ENCODE measurements at places on chromosomes 5 and 9. TPM values are rescaled to one million over a fixed set of nuclear protein-coding genes. Genes with fewer than 3 reads are reported as not detected.

GRCh38 chr5:127068493-127069214 is 4.6 kb downstream of the C5orf63 start:
- no peak for DNase-seq

- DNase-seq, result no peak
Observed at GRCh38 chr9:14080959-14081542, 232.9 kb downstream of the NFIB start.

DNA sequence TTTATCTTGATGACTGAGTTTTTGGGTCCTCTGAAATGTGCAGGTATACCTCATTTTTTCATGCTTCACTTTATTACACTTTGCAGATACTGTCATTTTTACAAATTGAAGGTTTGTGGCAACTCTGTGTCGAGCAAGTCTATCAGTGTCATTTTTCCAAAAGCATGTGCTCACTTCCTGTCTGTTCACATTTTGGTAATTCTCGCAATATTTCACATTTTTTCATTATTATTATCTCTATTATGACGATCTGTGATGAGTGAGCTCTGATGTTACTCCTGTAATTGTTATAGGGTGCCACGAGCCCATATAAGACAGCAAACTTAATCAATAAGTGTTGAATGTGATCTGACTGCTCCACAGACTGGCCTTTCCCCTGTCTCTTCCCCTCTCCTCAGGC is 73.4 kb upstream of the FBXW11 start:
- DNase-seq, result no peak

DNA sequence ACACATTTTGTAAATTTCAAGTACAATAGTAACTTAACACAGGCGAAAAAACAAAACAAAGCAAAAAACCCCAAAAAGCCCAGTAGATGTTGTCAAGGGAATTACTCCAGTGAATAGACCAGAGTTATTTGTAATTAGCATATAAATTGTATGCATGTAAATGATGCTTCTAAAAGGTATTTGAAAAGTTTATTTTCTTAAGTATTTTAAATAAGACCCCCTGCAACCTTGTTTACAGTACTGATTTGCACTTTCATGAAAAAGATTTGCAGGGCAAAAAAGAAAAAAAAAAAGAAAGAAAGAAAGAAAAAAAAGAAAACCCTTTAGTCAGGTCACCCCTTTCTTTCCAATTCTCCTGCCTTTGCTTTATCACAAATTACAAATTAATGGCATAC is 372.3 kb upstream of the IRX2 start:
- no peak for DNase-seq

DNA sequence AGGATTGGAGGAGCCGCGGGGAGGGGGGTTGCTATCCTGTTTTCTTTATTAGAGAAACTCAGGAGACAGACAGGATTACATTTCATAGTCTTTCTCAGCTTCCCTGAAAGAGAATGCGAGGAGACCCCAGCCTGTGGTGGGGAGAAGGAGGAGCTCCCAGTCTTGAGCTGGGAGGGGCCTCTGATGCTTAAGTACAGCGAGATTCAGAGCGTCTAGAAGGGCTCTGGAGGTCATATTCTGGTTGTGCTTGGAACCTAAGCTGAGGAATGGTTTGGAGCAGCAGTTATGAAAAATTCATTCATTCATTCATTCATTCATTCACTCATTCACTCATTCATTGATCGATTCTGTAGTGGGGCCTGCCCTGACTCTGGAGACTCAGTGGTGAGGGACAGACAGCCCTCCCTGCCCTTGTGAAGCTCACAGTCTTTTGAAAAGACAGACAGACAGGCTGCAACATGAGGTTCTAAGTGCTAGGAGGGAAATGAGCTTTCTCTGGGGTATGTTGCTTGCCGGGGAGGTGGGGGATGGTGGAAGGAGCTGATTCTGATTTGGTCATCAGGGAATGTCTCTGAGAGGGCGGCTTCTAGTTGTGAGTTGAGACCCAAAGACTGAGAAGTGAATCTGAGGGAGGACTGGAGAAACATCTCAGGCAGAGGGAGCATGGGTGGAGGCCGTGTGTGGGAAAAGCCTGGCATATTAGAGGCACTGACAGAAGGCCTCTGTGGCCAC is 2.5 kb upstream of the SPRY4 start:
- no peak for DNase-seq

GRCh38 chr5:132008163-132008473 is 3.3 kb downstream of the ACSL6 start:
- no peak for DNase-seq

- DNase-seq, result no peak
Observed at GRCh38 chr5:73480500-73480899, 17.7 kb upstream of the BTF3 start.

FAM78A gene
- 101 TPM for total RNA-seq

STPG3 gene
- not detected for total RNA-seq

PPWD1 gene
- total RNA-seq, result 47.7 TPM
